ENCODE measurements at places on chromosomes 5 and 9.

DNA sequence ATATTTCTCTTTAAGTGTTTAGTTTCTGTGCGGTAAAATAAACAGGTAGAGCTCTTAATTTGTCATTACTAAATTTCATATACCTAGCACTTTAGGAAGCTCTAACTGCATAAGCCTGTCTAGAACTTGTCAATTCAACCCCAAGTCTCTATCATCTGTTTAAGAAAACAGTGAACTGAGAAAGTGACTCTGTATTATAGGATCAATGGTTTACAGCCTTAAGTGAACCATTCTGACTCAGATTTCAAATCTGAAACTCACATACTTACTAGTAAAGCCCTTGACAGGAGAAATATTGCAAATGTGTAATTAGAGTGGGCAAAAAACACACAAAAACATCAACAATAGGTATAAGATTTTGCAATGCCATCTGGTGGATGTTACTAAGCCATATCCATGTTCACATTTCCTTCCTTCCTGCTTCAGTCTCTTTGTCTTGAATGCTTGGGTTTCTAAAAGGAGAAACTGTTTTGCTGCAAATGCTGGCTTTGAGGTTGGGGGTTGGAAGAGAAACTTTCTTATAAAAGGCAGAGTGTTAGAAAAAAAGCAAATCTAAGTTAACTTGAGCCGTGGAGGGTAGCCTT, 101.8 kb downstream of the DOCK8 start:
- no peak for DNase-seq

GRCh38 chr5:149682532-149683075, 47.5 kb upstream of the PPARGC1B start:
- DNase-seq: no peak

- DNase-seq: no peak
Measured at GRCh38 chr5:10290438-10290837, 17.3 kb downstream of the CMBL start.

GRCh38 chr5:14161825-14162556, 18.8 kb downstream of the TRIO start:
- DNase-seq: no peak

DNA sequence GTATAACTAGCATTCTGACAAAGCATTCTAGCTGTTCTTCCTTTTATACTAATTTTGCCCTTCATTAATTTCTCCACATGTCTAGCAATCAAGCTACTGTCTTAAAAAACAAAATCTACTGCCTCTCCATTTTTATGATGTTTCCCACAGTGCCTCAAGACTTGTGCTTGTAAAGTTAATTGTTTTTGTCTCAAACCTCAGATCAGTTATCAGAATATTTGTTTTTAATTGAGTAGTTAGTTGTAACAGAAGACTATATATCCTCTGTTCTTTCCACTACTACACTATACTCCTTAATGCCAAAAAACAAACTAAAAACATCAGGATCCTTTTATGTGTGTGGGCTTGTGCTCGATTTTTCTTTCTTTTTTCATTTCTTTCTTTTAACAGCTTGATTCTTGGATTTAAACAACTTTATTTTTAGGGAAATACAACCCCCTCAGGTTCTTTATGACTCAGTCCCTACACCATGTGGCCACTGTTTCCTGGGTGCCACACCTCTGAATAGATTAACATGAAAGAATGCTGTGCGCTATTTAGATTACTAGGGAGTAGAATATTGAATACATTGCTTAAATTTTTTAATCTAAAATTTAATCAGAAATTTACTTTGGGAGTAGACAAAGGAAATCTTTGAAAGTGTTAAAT, 1.2 kb downstream of the ASPN start:
- no peak for DNase-seq

- DNase-seq: no peak
Measured at GRCh38 chr5:156942064-156942463, 21.0 kb downstream of the TIMD4 start.

DNA sequence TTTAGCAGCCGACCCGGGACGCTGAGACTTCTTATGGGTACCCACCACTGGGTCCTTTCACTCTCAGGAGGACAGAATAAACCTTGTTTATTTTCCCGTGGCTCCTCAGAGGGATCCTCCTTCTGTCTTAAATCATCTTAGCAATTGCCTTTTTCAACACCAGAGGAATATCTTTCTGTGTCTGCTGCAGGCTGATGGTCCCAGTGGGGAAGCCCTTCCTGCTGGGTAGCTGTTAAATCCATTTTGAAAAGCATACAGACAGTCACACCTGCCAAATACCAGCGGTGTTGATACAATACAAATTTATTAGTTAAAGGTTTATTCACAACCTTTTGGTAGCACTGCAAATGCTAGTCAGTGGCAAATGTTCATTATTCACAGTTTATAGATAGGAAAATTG, 222.9 kb downstream of the AOPEP start:
- DNase-seq: no peak

GRCh38 chr5:130109152-130109551, 204.9 kb downstream of the CHSY3 start:
- no peak for DNase-seq

- no peak for DNase-seq
Measured at GRCh38 chr5:178121391-178122276, 8.3 kb downstream of the N4BP3 start.

Data from activated effector memory CD4-positive, alpha-beta T cell treated with Interleukin-2 at 50 U/mL for 16 hours (primary cell).